ENCODE measurements at places on chromosomes 11 and 22. TPM values are rescaled to one million over a fixed set of nuclear protein-coding genes. Genes with fewer than 3 reads are reported as not detected.

DNA sequence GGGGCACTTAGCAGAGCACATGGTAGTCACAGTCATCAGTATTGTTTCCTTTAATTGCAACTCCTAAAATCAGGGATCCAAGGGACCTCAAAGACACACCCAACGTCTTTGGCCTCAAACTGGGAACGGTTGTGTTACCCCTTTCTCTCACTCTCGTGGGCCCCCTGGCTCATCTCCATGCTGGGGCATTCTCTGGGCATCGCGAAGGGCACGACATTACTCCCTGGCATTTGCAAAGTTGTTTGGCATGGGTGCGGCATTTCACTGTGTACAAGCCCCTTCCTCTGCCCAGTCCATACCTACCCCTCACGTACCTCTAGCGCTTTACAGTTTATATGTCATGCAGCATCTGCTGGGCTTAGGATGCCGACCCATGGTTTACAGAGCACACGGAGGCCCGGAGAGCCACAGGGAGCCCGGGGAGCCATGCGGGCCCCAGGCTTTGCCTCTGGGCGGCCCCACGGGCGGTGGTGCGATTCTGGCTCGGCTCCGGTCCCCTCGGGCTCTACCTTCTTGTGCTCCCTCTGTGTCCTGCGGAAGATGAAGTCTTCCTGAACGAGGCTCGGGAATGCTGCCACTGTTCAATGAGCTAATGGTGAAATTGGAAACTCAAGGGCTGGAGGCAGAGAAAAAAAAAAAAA lies 21.9 kb upstream of the CACNG2 start:
- no peaks in the 10 kb centered on the region for H3K4me1 ChIP-seq
- H3K27me3 ChIP-seq, result peaks cover 13% of the 10 kb centered on the region
- no peak overlapping the region for H3K4me3 ChIP-seq
- no peaks in the 10 kb centered on the region for H3K36me3 ChIP-seq

- H3K27ac ChIP-seq, result no peak overlapping the region
- DNase-seq, result no peak
- no peaks in the 10 kb centered on the region for H3K4me1 ChIP-seq
- H3K27me3 ChIP-seq, result peaks cover 2% of the 10 kb centered on the region
Measured at GRCh38 chr11:118071416-118072030, 5.4 kb upstream of the TMPRSS4 start.

SMTNL1 gene
- not detected for polyA plus RNA-seq

- H3K27me3 ChIP-seq, result no peaks in the 10 kb centered on the region
- peak; percentile 29 for DNase-seq
- H3K36me3 ChIP-seq, result no peaks in the 10 kb centered on the region
- H3K4me3 ChIP-seq, result no peak overlapping the region
- H3K4me1 ChIP-seq, result no peaks in the 10 kb centered on the region
- no peak overlapping the region for H3K27ac ChIP-seq
Measured at GRCh38 chr22:38262051-38262795, 10.6 kb downstream of the TMEM184B start.

Data from SK-N-SH (cell line).